ENCODE measurements at places on chromosomes 5 and 9.

- DNase-seq = no peak
These were observed 232.8 kb downstream of the NR2F1-AS1 start for GRCh38 chr5:93348231-93348630.

GRCh38 chr5:55188656-55189540 is 15.9 kb upstream of the CDC20B start:
- no peak for DNase-seq

DNA sequence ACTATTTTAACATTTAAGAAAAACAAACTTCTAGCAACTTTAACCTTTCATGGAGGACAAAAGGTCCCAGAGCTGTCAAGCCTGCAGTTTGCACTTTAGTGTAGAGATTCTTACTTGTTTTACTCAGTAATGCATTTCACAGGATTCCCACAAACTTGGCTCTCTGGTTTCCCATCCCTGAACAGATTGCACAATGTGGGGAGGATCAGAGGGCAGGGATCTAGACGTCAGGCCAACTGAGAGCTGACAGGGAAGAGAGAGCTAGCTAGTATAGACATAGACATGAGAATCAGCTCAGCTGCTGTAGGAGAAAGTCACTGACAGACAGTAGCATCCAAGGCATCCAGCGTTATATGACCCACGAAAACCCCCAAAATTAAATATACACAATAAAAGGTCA is 20.9 kb upstream of the BNIP1 start:
- DNase-seq = no peak

- DNase-seq = no peak
These were observed 99.0 kb downstream of the ADAMTS2 start for GRCh38 chr5:179246227-179246626.

GRCh38 chr5:73213566-73213998 is 40.6 kb downstream of the TMEM174 start:
- DNase-seq = no peak

DNA sequence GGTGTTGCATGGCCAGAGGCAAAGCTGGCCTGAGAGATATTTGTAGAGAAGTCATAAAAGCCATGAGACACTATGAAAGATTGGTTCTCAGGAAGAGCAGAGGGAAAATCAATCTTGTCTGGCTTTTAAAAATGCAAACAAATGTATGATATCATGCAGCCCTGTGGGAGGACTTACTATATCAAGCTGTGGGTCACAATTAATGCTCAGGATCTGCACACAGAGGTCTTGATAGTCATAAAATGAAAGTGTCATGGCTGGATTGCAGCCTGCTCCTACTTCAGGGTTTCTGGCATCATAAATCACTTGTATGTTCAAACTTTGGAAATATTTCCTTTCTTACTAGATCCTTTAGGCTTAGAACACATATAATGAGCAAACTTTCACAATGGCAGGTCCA is 151.5 kb downstream of the SEMA6A start:
- DNase-seq = no peak

- no peak for DNase-seq
These were observed 3.3 kb downstream of the FBN2 start for GRCh38 chr5:128534726-128535125.

GRCh38 chr5:100479079-100479688 is 56.0 kb upstream of the FAM174A start:
- no peak for DNase-seq

DNA sequence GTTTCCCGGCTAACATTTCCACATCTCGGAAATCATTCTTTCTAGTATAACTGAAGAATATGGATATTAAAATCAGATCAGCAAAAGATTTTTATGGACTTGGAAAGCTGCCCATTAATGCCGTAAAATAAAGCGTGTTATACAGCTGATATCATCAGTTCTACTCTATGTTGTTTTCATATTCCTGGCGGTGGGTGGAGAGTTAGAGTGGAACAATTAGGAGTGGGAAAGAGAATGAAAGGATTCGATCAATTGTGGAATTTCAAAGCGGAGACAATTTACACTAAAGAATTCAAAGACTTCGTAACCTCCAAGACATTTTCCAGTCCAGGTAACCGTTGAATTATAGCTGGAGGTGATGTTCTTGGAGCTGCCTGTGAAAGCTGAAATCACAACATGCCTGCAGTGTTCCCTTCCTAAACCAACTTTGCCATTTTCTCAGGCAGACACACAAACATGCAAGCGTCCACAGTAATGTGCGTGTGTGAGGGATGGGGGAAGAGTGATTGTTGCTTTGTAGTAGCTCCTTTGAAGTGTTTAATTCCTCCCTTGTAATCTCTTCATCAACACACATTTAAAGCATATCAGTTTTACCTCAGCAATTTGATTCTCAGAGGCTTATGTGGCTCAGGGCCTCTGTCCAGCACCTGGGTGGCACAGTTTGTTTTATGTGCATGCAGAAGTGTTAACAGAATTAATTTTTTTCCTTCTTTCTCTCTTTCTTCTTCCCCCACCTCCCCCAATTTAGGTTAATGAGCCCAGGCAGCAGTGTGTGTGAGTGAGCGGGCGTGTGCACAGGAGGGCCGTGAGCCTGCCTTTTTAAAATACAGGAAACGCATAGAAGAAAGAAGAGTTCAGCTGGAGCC is 544.1 kb downstream of the RAB3C start:
- DNase-seq = no peak

DNA sequence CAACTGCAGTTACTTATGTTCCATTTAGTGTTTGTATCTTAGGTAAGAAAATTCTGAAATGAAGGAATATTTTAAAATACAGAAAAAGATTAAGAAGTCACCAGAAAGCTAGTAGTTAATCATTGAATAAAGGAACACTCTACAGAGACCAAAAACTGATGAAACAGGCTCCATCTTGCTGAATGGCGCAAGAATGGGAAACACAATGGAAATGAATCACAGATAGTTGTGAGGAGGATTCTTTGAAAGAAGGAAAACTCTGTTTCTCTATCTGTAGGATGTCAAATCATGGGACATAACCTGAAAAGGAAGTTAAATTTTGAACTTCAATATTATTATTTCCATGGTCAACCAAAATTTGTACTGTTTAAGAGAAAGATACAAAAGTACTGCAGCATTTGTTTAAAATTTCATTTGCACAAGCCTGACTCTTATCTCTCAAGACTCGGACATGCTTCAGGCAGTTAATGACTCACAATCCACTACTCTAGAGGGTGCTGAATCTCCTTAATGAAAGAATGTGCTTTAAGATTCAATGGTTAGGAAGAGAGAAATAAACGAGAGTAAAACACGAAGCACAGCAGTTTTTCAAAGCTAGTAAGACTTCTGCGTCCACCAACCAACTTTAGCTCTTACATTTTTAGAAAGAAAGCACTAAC is 1064.4 kb upstream of the DMAC1 start:
- no peak for DNase-seq

- DNase-seq = no peak
These were observed 5.6 kb upstream of the CCDC152 start for GRCh38 chr5:42751044-42751443.

DNA sequence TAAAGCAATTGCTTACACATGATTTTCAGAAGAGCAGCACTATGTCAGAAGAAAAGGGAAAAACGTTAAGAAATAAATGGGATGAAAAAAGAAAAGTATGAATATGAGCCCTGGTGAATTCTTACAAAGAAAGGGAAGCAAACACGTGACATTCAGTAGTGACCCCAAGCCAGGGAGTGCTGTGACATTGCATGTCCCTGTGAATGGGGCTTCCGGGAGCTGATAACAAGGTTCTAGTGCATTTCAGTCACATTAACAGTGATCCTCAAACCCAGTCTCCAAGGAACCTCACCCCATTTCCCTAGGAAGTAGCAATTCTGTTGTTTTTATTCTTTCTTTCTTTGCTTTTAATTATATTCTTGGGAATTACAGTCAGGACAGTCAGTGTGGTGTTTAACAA is 27.3 kb downstream of the TMEM252 start:
- no peak for DNase-seq

GRCh38 chr5:163193886-163194285 is 243.5 kb upstream of the CCNG1 start:
- no peak for DNase-seq

- DNase-seq = no peak
These were observed 166.4 kb upstream of the OTULINL start for GRCh38 chr5:14415024-14415697.

DNA sequence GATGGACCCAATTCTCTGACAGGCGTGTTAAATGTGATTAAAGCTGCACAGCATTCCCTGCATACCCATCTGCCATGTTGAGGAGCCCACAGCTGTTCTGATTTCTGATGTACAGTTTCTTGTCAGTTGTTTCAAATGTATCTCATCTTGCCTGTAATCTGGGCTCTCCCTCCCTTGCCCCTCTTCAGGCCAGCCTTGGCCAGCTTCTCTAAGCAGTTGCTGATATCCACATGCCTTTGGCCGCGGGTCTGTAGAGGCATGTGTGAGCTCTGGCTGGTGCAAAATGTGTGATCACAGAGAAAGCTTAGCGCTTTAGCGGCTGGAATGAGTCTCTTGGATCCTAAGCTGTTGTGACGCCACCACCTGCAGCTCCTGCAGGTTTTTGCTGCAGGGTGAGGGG is 332.0 kb downstream of the MLLT3 start:
- no peak for DNase-seq

DNA sequence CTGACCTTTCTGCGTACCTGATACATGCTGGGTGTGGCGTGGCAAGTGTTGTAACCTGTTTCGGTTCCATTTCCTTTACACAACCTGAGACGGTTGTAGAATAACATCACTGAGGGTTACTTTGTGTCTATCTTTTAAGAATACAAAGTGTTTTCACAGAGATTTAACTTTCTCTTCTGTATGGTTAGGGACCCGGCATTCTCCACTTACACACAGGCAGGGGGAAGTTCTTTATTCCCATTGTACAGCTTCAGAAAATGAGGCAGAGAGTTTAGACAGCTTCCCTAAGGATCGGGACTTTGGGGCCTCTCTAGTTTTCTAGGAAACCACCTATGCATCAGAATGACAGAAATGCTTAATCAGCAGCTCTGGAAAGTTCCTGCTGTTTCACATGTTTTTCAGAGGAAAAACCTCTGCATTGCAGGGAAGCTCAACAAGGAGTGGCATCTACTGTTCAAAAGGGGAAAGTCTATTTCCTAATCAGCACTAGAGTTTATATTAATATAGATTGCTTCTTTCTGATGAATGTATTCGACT is 41.3 kb downstream of the CAST start:
- no peak for DNase-seq

DNA sequence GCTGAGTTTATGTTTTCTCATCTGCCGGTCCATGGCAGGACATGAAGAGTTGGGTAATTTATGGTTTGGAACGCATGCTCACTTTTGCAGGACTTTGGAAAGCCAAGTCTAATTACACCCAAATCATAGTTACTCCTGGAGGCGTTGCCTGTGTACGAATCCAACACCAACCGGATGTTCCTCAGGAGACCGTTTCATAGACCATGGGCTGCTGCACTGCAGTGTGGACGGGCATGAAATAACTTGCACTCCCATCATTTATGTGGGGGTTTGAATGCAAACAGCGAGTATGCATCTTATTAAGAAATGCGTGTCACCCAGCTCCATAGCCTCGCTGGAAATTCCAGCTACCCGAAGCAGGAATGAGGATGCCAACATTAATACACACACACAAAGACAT is 96.1 kb upstream of the IRX2 start:
- DNase-seq = no peak

GRCh38 chr9:70813141-70813540 is 308.3 kb downstream of the TRPM3 start:
- no peak for DNase-seq

DNA sequence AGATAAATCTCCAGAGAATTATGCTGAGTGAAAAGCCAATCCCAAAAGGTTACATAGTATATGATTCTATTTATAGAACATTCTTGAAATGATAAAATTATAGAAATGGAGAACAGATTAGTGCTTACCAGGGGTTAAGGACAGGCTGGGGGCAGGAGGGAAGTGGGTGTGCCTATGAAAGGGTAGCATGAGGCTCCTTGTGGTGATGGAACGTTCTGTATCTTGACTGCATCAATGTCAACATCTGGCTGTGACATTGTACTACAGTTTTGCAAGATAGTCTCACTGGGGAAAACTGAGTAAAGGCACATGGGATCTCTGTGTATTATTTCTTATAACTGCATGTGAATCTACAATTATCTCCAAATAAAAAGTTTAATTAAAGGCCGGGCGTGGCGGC is 22.3 kb downstream of the ORM2 start:
- DNase-seq = no peak

- DNase-seq = no peak
These were observed 232.6 kb downstream of the MAST4 start for GRCh38 chr5:66828548-66829357.

DNA sequence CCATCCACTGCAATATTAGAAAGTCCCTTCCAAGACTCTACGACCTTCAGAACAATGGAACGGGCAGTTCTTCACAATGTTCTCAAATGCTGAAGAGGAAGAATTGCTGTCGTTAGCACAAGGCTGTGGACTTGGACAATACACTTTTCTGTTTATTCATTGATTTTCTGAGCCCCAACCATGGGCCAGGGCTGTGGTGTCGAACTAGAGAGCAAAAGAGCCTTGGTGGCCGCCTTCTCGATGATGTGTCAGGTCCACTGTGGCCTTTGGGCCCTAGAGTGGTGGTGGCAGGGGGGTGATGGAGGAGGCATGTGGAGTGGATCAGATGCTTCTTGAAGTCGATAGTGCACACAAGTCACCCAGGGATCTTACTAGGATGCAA is 18.5 kb upstream of the KIF12 start:
- DNase-seq = no peak

DNA sequence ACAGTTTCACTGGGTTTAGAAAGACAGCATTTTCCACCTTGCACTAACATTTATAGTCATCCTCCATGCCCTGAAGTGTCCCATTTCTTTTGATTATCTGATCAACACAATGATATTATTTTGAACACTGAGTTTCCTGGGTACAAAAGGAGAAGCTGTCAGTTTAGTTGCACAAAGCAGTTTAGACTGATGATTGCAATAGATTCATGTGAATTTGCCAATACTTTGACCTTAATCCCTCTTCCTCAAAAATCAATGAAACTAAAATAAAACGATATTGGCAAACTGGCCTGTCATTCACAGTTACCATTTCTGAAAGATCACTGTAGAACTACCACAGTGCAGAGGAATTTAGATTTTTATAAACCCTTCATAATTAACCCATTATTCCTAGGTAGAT is 34.2 kb upstream of the RASGRF2 start:
- no peak for DNase-seq

GRCh38 chr5:151885138-151885908 is 39.3 kb downstream of the GLRA1 start:
- no peak for DNase-seq

DNA sequence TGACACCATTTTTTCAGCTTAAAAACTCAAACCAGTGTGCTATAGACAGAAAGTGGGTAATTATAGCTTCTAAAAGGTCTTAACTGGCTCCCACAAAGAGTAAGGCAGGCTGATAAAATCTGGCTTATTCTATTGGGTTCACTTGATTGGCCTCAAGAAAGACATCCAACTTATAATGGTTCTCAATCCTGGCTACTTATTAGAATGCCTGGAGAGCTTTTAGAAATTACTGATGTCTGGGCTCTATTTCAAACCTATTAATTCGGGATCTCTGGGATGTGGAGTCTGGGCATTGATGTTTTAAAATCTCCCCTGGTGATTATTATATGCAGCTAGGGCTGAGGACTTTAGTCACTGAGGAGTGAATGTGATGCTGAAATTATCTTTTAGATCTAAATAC is 188.0 kb downstream of the TARS1 start:
- no peak for DNase-seq
